ENCODE measurements at places on chromosomes 6 and 20.

DNA sequence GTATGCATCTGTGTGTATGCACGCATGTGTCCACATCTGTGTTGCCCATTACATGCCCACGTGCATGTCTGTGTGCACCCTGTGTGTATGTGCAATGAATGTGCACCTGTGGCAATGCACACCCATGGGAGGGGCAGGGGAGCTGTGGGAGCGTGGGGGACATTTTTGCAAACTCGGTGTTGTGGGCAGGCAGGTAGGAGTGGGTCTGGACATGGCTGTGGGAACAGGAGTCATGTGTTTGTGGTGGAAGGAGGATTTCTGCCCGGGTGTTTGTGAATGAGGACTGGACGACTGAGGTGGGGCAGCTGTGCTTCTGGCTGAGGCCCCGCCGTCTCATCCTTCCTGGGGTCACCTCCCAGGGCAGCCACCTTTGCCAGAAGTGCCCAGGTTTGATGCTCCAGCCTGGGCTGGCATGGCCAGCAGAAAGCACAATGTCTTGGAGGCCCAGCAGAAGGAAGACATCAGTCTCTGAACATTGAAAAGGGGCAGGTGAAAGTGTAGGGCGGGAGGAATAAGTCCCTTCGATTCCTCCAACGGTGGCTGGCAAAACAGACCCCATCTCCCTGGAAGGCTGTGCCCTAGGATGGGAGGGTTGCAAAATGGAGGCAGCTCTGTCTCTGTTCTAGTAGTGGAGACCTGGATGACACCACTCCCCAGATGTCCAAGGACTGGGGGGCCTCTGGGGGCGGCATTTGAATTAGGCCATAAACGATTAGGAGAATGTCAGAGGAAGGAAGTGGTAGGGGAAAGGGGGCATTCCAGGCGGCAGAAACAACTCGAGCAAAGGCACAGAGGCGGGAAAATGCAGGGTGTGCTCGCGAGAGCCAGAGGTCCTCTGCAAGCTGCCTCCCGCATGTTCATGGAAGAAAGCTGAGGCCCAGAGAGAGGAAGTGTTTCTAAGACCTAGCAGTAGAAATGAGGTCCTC, 19.1 kb upstream of the ARMC12 start:
- no peak for DNase-seq

GRCh38 chr6:110325197-110325596, 33.0 kb downstream of the METTL24 start:
- DNase-seq = no peak

DNA sequence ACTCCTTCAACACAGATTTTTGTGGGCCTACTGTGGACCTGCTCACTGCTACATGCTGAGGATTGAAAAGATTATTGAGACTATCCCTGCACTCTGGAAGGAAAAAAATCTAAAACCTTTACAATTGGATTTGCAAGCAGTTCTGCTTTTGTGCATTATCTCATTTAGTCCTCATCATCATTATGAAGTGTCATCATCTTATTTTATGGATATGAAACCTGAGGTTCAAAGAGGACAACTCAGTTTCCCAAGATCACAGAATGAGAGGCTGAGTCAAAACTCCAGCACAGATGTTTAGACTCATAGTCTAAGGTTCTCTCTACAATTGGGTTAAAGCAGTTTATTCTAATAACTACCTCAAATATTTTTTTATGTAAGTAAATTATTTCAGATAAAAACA, 160.2 kb upstream of the MARCKS start:
- no peak for DNase-seq

- no peak for DNase-seq
These were observed 39.9 kb downstream of the RCAN2 start for GRCh38 chr6:46451343-46451742.

GRCh38 chr6:47247227-47247797, 62.4 kb downstream of the TNFRSF21 start:
- no peak for DNase-seq

- no peak for DNase-seq
These were observed 339.6 kb upstream of the NOX3 start for GRCh38 chr6:155795173-155795796.

Measured in activated naive CD4-positive, alpha-beta T cell treated with Interleukin-2 at 50 U/mL for 16 hours (primary cell).